Thoracic aorta (tissue), 2 donors: ENCODE measurements at places on chromosomes 4 and X. TPM values are rescaled to one million over a fixed set of nuclear protein-coding genes. Genes with fewer than 3 reads are reported as not detected.

Gene GABRG1
- not detected for total RNA-seq

Gene SYN1
- 0.27 TPM for total RNA-seq

- DNase-seq = no peak
Observed at GRCh38 chrX:112669824-112670223, 9.9 kb downstream of the LHFPL1 start.

DNA sequence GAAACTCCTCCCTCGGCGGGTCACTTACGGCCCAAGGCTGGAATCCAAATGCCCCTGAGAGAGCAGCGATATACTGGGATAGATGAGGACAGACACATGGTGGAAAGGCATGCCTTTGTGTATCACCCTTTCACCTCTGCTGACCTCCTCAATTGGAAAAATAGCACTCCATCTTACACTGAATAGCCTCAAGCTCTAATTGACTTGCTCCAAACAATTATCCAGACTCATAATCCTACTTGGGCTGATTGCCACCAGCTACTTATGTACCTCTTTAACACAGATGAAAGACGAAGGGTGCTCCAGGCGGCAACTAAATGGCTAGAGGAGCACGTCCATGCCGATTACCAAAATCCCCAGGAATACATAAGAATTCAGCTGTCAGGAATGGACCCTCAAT lies 1142.2 kb downstream of the ARAP2 start:
- no peak for DNase-seq

DNA sequence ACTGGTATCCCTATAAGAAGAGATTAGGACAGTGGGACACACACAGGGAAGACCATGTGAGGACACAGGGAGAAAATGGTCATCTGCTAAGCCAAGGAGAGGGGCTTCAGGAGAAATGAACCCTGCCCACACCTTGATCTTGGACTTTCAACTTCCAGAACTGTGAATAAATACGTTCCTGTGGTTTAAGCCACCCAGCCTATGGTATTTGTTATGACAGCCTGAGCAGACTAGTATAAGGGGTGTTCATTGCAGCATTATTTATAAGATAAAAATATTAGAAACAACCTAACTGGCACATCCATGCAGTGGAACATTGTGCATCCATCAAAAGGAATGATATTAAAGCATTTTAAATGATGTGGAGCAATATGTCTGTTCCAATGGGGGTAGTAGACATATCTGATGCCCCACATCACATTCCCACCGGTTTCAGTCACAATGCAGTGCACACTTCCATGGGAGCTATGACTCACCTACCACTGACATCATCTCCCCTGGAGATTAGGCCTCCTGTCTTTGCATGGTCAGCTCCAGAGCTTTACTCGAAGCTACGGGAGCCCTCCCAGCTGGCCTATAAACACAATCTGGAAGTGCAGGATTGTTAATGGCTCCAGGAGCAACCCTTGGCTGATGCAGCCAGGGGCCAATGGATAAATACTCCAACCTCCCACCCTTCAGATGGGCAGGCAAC lies 38.9 kb upstream of the MAMLD1 start:
- no peak for DNase-seq

GRCh38 chr4:182144626-182145333 lies 98.4 kb upstream of the TENM3 start:
- no peak for DNase-seq

GRCh38 chr4:168451331-168451730 lies 29.0 kb downstream of the DDX60L start:
- DNase-seq = no peak
